Colonic mucosa (tissue), 4 donors: ENCODE measurements at places on chromosomes 2 and 18. TPM values are rescaled to one million over a fixed set of nuclear protein-coding genes. Genes with fewer than 3 reads are reported as not detected.

KCNK3 gene
- total RNA-seq, result 1.5 TPM

RETREG2 gene
- total RNA-seq, result 116 TPM

ANKAR gene
- total RNA-seq, result 6.0 TPM

PLA2R1 gene
- 3.2 TPM for total RNA-seq

HRH4 gene
- not detected for total RNA-seq

TMEM214 gene
- total RNA-seq, result 76.6 TPM

GRCh38 chr18:43952398-43952797, 675.1 kb upstream of the SYT4 start:
- no peak for DNase-seq

DNA sequence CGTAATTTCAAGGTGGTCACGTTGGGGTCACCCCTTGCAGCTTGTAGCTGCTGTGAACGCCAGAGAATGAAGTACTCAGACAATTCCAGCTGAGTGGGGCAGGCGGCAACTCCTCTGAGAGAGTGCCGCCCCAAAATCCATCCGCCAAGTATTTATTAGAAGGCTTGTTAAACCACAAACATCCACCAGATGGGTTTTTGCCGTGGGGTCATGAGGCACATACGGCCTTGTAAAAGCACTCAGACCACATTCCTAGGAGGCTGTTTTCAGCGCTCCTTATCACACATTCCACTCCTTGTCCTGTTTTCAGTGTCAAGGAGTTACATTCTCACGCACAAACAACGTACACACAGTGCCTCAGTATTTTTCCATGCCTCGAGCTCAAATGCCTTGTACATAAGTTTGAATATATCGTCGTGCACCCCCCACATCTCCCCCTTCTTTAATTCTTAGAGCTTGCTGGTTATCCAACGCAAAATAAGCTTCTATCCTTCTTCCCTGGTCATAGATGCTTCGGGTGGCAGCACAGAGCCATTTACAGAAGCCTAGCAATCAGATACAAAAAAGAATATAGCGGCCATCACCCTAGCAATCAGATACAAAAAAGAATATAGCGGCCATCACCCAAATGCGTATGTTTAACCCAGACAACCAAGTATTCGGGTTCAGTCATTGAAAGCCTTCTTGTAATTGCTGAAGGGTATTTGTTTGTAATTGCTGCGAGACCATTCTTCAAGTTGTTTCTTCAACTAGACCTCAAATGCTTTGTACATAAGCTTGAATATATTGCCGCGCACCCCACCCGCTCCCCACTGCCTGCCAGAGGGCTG, 7.3 kb downstream of the ALPP start:
- DNase-seq, result no peak

GRCh38 chr2:66862885-66863650, 428.1 kb downstream of the MEIS1 start:
- DNase-seq, result no peak

DNA sequence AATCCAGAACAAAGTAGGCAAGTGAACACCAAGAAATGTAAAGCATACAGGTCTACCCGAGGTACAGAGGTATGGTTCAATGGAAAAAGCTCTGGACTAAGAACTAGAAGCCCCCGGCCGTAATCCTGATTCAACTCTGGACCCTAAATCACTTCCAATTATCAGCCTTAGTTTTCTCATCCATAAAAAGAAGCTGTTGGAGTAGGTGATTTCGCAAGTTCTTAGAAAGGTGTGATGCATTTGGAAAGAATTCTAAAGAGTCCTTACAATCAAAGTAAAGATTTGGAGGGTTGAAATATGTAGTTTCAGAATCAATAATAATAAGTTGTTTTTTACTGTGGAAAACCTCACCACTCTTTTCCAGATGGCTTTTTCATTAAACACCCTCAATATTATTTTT, 622.1 kb upstream of the ID2 start:
- no peak for DNase-seq

- no peak for DNase-seq
Observed at GRCh38 chr18:63905361-63905760, 2.4 kb upstream of the SERPINB10 start.

DNA sequence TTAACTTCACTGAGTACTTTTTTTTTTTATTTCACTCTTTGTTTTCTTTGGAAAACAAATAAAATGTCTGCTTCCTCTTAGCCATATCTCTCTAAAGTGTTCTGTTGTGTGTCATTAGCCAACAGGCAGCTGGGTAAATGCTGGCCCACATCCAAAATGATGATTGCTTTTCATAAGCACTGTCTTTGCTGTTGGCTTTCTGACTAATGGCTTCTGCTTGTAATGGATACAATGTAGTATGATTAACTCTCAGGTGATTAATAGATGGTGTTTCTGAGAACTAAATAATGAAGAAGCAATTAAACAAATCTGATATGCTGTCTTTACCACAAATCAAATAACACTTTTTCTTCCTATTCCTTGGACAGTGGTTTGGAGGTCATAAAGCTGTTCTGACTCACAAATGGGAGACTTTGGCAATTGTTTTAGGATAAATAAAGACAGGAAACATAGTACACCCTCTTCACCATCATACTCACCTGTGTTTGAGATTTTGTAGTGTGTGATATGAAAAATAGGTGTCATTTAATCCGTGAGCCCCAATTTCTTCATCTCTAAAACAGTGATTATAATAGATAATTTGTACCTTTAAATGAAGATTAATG, 888.4 kb downstream of the TSN start:
- peak; percentile 21 for DNase-seq

GRCh38 chr2:224084266-224084892, 45.3 kb upstream of the SERPINE2 start:
- no peak for DNase-seq

DNA sequence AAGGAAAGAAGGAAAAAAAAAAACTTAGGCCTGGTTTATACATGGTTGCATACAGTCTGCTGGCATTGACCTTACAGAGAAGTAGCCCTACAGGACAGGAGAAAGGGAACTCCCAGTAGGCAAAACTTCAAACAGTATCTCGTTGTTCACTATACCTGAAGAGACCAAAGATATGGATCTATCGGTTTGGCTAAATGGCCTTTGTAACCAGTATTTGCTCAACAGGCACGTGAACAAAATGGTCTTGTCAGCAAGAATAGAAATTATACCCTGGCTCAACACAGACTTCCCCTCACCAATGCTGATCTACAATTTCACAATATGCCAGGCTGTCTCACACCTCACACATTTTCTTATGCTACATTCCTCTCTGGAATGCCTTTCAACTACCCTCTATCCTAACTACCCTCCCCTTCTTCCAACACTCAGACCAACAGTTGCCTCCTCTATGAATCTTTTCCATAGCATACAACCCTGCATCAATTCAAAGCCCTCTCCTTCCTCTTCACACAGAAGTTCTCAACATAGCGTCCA, 13.7 kb downstream of the HYCC2 start:
- DNase-seq, result no peak

- DNase-seq, result no peak
Observed at GRCh38 chr2:143758629-143759330, 629.6 kb downstream of the ARHGAP15 start.

- DNase-seq, result no peak
Observed at GRCh38 chr2:38925982-38926381, 36.3 kb downstream of the ARHGEF33 start.
